ENCODE measurements at places on chromosomes 16 and 17.

- DNase-seq = no peak
Observed at GRCh38 chr16:11346700-11347319, 1.6 kb downstream of the RMI2 start.

DNA sequence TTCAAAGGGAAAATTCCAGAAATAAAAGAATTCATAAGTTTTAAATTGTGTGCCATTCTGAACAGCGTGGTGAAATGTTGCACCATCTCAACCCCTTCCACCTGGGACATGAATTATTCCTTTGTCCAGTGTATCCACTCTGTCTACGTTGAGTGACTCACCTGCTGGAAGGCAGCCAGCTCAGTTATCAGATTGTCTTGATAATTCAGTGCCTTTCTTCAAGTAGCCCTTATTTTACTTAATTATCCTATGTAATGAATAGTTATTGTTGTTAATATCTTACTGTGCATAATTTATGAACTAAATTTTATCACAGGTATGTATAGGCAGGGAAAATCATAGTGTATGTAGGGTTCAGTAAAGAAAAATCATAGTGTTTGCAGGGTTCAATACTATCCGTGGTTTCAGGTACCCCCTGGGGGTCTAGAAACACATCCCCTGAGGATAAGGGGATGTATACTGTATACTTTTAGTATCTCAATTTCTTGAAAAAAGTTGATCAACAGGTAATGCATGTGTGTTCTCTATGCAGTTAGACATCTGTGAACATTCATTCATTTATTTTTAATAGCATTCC is 7.7 kb upstream of the PCTP start:
- DNase-seq = no peak

- no peak for DNase-seq
Observed at GRCh38 chr16:47984669-47985068, 171.1 kb downstream of the ABCC12 start.

- no peak for DNase-seq
Observed at GRCh38 chr16:27253526-27253930, 15.0 kb downstream of the NSMCE1 start.

DNA sequence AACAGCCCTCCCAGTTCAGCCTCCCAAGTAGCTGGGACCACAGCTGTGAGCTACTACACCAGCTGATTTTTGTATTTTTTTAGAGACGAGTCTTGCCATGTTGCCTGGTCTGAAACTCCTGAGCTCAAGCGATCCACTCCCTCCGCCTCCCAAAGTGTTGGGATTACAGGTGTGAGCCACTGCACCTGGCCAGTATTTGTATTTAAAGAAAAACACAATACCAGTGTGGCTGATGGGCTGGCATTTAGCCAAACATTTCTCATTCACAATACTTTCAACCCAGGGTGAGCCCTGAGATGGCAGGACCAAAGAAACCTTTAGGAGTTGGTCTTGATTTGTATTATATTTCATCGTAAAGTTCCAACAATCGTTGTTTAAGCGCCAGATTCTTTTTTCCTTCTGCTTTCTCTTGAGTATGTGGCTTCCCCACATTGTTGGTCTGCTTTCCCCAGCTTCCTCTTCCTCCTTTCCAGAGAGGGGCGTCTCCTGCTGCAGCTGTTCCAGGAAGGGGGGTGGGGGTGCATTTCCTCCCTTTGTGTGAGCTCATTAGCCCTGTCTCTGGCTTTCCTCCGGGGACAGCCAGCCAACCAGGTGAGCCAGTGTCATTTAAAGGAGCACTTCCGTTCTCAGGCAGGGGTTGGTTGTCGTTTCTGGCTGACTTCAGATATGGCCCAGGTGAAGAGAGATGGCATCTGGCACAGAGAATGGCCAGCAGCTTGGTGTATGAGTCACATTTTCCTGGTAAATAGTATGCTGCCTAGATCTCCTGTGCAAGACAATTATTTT is 79.9 kb downstream of the GPRC5B start:
- DNase-seq = no peak

- no peak for DNase-seq
Observed at GRCh38 chr17:69213059-69213813, 15.4 kb downstream of the ABCA10 start.

DNA sequence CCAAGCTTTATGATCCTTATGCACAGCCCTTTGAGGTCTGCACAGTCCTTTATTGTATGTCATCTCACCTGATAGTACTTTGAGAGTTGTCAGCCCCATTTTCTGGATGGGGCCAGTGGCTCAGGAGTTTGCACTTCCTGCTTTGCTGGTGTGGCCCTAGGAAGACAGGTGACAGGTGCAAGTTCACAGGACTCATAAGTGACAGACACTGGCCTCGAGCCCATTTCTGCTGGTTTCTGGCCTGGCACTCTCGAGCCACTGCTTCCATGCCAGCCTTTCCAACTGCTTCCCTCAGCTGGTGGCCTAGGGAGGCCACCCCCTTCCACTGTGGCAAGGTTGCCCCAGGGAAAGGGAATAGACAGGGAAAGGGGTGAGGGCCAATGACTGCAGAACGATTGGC is 84.4 kb upstream of the CCL1 start:
- DNase-seq = no peak

DNA sequence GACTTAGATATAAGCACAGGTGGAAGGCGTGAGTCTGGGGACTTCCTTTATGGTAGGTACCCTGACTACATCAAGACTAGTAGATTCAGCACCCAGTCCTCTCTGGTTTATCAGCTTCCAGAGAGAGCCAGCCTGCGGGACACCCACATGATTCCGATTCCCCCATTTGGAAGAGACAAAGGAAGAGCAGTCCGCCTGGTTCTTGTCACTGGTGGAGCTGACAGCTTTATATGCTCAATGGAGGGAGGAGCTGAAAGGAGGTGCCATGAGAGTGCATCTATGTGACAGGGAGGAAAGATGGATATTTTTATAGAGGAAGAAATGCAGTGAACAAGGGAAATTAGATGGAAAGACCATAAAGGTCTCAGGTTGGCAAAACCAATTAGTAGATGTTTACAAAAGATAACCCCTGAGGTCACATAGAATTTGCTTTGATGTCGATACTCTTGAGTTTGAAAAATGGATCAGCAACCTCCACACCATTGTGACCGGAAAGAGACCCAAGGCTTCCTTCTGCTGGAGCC is 437.7 kb downstream of the PMP22 start:
- no peak for DNase-seq

- DNase-seq = no peak
Observed at GRCh38 chr17:44795421-44795820, 34.7 kb downstream of the GJC1 start.

DNA sequence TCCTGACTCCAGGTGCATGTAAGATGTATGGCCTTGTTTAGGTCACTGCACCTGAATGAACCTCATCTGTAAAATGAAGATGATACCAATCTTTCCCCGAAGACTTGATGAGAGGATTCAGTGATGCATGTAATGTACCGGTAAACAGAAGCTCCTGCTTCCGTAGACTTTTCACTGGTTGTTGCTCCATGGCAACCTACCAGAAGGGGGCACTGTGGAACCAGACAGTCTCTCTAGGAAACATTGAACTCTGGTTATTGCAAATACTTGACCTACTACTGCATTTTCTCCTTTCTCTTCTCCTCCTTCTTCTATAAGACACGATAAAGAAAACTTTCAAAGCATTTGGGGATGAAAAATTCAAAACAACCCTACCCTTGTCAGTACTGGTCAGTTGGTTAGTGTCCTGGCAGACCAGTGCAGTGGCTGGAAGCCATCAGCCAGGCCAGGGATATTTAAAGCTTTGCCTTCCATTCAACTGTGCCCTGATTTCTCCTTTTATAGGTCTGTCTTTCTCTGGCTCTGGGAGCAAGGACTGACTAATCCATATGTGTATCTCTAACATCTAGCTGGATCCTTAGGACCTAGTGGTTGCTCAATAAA is 667.4 kb upstream of the SALL1 start:
- no peak for DNase-seq

- DNase-seq = no peak
Observed at GRCh38 chr16:27242398-27242797, 26.2 kb downstream of the NSMCE1 start.

DNA sequence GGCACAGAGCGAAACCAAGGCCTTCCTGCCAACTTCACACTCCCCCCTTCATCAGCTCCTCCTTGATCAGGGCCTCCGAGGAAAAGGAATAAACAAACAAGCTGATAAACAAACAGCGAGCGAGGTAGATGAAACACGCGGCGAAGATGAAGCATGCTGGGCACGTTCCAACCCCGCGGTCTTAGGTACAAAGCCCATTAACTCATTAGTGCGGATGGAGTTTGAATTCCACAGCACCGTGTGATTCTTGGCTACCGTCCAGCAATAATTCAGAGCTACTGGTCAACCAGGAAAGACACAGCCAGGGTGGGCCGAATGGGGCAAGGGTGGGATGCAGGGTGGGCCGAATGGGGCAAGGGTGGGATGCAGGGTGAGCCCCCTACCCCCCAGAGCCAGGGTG is 67.3 kb downstream of the RBFOX3 start:
- DNase-seq = no peak

DNA sequence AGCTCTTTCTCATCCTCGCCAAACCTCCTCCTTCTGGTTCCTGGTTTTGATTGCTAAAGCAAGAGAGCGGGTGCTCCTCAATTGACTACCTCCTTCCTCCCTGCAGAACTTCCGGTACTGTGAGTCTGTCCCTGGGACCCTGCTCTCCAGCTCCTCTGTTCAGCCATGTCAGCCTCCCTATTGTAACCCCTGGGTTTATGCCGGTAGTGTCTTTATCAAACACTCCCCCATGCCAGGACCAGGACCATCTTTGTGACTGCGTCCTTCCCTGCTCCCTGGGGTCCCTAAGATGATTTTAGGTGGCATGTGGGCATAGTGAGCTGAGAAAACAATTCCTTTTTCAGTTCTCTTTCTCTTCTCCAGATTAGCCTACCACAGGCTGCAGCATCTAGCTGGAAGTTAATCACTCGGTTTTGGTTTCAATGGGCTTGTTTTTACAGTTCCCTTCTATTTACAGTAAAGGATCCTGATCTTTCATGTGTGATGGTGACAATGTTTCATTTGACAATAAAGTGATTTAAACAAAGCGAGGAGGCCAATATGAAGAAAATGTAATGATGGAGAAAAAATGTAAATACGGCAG is 27.7 kb upstream of the IL21R start:
- DNase-seq = no peak

DNA sequence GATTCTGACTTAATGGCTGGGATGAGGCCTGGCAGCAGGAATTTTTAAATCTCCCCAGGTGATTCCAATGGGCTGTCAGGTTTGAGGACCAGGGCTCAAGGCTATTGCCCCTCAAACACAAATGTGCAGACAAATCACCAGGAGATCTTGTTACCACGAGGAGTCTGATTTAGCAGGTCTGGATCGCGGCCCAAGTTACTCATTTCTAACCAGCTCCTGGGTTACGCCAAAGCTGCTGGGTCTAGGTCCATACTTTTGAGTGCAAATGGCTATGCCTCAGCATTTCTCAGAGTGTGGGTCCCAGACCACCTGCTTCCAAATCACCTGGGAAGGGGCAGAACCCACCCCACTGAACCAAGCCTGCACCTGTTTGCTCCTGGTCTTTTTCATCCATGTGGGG is 33.1 kb downstream of the CNGB1 start:
- DNase-seq = no peak

DNA sequence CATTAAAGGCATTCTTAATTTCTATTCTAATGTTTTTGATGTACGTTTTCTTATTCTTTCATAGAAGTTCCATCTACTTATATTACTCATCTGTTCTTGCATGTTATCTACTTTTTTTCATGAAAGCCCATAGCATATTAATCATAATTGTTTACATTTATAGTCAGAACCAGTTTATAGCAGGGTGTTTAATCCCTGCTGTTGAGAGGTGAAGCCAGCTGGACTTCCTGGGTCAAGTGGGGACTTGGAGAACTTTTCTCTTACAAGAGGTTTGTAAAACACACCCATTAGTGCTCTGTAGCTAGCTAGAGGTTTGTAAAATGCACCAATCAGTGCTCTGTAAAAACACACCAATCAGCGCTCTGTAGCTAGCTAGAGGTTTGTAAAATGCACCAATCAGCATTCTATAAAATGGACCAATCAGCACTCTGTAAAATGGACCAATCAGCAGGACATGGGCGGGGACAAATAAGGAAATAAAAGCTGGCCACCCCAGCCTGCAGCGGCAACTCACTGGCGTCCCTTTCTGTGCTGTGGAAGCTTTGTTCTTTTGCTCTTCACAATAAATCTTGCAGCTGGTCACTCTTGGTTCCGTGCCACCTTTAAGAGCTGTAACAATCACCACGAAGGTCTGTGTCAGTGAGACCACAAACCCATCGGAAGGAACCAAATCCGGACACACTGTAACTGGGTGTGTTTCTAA is 120.6 kb downstream of the TANC2 start:
- no peak for DNase-seq

- no peak for DNase-seq
Observed at GRCh38 chr16:87729266-87729954, 36.4 kb downstream of the KLHDC4 start.

GRCh38 chr17:80089762-80090161 is 11.6 kb upstream of the GAA start:
- DNase-seq = no peak

DNA sequence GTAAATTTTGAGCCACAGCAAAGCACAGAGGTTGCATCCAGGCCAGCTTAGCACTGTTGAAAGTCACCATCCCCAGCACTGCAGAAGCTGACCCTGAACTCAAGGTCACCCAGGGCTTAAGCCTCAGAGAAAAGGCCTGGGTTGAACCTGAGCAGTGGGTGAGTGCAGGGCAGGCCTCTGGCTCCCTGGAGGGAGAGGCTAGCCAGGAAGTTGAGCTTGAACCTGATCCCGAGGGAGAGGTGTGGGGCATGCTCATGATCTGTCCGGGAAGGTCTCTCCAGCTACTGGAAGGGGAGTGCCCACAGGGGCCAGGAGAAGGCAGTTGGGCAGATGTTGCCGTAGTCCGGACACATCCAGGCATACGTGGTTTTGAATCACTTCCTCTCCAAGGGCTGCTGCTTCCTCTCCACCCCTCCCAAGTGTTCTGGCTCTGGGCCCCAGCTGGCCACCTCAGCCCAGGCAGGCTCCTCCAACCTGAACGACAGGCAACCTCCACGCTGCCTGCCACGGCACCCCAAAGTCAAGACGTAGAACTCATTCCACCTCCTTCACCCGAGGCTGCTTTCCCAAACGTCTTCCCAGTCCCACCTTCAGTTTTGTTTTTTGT is 18.4 kb downstream of the CARHSP1 start:
- no peak for DNase-seq

DNA sequence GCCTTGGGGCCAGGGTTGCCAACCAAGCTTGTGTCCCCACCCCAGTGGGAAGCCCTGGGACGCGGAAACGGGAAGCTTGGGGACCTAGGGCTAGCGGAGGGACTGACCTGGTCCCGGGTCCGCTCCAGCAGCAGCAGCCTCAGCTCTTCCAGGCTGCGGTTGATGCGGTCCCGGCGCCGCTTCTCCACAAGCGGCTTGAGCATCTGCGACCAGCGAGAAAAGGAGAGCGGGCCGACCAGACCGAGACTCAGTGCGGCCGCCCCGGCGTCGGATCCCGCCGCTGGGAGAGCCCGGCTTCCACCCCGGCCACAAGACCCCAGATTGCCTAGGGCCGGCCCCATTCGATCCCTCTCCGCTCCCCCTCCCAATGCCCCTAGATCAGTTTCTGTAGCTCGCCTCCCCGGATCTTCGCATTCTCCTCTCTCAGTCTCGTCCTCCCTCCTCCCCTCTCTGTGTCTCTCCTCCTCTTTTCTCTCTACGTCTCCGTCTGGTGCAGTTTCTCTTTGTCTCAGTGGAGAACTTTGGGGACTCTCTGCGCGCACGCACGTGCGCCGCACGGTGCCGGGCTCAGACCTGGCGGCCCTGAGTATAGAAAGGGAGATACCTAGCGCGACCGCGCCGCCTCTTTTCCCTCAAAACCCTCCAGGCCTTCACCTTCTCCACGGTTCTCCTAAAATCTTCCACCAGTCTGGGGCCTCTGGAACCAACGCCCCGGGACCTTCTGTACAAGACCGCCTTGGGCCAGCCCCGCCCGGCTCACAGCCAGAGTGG is 797 bp downstream of the HES7 start:
- DNase-seq = no peak

GRCh38 chr17:10114931-10115535 is 83.4 kb downstream of the GAS7 start:
- peak; percentile 52 for DNase-seq

All from GM18507 (cell line).